AG09309 (cell line): ENCODE measurements at places on chromosomes 12 and 14.

DNA sequence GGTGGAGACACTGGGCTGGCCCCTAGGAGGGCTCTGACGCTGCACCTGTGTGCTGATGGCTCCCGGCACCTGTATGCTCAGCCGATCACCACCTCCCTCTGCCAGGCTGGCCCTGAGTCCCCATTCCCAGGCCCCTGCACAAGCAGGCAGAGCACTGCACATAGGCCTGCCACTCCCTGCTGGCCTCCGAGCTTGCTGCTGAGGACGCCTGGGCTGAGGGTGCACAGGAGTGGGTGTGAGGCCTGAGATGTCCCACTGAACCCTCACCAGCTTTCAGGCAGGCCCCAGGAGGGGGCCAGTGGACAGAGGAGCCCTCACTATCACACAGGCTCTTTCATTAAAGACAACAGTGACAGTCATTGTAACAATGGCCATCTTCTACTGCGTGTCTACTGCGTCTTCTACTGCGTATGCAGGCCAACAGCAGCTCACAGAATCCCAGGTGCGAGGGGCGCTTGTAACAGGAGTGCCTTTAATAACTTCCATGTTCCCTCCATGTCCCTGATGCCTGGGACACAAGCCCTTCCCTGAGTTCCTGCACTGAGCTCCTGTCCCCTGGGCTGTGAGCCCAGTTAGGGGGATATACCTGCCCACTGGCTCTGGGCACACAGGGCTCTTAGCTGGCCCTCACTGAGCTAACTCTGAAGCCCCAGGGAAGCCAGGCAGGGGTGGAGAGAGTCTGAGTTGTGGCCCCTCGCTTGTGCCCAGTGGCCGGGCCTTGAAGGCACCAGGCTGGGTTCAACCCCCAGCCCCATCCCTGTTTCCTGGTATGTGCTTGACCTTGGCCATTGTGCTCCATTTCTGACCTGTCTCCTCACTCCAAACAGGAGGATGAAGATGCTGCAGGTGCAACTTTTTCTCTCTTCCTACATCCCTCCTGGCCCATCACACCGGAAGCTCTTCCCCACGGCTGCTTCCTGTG is 71.3 kb downstream of the PRIMA1 start:
- DNase-seq: no peak

DNA sequence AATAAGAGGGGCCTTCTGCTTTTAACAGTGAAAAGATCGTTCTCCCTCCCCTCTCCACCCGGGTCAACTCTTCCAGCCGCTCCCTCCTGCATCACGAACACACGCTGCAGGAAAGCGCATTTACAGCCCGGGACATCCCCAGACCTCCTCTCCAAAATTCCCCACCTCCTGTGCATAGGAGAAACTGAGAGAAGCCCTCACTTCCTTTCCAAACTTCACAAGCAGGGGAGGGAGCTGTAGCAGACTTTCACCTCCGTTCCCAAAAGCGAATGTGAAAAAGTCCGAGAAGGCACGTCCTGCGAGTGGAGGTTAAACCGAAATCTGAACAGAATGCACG is 513 bp downstream of the BCAT1 start:
- no peak for DNase-seq

- DNase-seq: no peak
These were observed 106.4 kb downstream of the SLC8A3 start for GRCh38 chr14:70082394-70082793.

DNA sequence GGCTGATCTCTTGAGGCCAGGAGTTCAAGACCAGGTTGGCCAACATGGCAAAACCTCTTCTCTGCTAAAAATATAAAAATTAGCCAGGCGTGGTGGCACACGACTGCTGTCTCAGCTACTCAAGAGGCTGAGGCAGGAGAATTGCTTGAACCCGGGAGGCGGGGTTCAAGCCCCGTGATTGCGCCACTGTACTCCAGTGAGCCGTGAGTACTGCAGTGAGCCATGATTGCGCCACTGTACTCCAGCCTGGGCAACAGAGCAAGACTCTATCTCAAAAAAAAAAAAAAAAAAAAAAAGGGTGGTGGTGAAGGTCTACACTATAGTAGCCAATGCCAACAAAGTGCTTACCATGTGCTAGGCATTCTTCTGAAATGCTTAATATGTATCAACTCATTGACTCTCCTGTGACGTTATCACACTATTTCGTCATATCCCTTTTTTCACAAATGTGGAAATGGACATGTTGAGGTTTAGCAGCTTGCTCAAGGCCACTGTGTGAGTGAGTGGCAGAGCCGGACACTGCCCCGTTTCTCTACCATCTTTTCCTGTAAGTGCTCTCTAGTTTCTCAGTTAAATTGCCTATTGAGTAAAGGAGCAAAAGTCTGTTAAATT is 59.6 kb downstream of the GNS start:
- DNase-seq: no peak

- no peak for DNase-seq
These were observed 515.4 kb downstream of the FUT8 start for GRCh38 chr14:65927931-65928356.

- DNase-seq: no peak
These were observed 33.7 kb downstream of the PRKD1 start for GRCh38 chr14:29893989-29894388.

GRCh38 chr12:32039917-32040575 is 66.6 kb upstream of the BICD1 start:
- DNase-seq: no peak

GRCh38 chr12:110538869-110539622 is 36.9 kb downstream of the RAD9B start:
- DNase-seq: no peak

GRCh38 chr12:38892087-38892786 is 13.2 kb downstream of the CPNE8 start:
- no peak for DNase-seq
